Kidney epithelial cell (primary cell): ENCODE measurements at places on chromosomes 6 and 20. TPM values are rescaled to one million over a fixed set of nuclear protein-coding genes. Genes with fewer than 3 reads are reported as not detected.

The METTL24 gene
- total RNA-seq: 1.2 and 2.3 TPM in 2 replicates

GRCh38 chr6:25122001-25122400 lies 157.2 kb upstream of the CARMIL1 start:
- DNase-seq: no peak

GRCh38 chr6:6348256-6348655 lies 27.8 kb upstream of the F13A1 start:
- no peak for DNase-seq

The RALGAPB gene
- 32.9 and 35.1 TPM in 2 replicates for total RNA-seq

DNA sequence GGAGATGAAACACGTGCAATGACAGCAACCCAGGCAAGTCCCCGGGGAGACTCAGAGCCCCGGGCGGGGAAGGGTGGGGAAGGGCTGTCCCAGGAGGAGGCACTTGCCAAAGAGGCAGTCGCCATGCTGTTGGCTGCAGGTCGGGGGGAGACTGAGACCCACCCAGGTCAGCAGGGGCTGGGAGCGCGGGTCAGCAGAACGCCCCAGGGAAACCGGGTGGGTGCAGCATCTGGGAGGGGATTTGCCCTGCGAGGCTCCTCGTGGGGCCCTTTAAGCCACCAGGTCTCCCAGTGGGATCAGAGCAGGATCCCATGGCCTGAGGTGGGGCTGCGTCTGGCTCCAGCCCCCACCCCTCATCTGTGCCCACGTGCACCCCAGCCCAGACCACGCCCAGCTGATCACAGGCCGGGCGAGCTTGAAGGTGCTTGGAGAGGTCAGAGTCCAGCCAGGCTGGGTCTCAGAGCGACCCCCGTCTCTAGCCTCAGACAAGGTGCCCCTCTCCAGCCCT lies 65.5 kb downstream of the YTHDF1 start:
- no peak for DNase-seq

The FIG4 gene
- 15.6 and 16.2 TPM in 2 replicates for total RNA-seq

DNA sequence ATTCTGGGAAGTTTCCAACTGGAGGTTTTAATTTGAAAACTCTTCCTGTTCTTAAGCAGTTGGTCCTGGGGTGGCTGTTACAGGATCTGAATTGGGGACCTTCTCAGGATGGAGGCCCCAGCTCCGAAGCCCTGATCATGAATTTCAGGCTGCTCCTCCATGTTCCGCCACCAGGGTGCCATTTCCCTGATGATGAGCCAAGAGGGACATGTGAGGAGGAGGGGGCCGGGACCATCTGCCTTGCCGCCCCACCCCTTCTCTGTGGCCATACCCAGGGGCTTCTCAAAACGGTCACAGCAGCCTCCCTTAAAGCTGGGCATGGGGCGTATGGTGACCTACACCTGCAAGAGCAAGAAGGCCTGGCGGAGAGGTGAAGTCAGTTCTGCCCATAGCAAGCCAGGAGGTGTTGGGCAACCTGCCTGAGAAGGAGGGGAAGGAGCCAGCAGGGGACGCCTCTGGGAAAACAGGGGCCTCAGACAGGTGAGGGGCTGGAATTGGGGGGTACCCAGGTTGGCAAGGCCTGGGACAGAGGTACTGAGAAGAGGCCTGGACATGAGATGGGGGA lies 3.6 kb upstream of the BAK1 start:
- no peak for DNase-seq

The SMIM29 gene
- total RNA-seq: 33.2 and 38.8 TPM in 2 replicates

GRCh38 chr6:36772397-36772796 lies 66.8 kb downstream of the CPNE5 start:
- DNase-seq: no peak

DNA sequence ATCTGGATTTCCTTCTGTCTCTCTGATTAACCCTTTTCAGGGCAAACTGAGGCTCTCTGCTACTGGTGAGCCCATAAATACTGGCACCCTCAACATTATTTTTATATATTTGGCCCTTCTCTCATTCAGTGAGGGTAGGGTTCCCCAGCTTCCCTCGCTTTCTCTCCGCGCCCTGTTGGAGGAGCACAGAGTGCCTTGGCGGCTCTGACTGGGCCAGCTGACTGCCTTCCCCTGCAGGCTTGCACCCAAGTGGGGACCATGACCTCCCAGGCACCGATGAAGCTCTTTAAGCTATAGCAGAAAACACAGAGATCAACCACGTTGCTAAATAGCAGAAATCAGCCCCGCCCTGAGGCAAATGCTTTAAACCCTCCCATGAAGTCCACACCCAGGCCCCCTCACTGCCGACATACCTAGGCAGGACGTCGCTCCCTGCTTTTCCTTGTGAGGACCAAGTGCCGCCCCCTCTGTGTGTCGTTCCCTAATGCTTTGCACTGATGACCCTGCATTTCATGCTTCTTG lies 105.0 kb downstream of the HUS1B start:
- no peak for DNase-seq

GRCh38 chr6:127842562-127842961 lies 58.3 kb downstream of the THEMIS start:
- DNase-seq: no peak

The XRN2 gene
- 105 and 107 TPM in 2 replicates for total RNA-seq

The MAS1 gene
- total RNA-seq: not detected in 2 replicates

DNA sequence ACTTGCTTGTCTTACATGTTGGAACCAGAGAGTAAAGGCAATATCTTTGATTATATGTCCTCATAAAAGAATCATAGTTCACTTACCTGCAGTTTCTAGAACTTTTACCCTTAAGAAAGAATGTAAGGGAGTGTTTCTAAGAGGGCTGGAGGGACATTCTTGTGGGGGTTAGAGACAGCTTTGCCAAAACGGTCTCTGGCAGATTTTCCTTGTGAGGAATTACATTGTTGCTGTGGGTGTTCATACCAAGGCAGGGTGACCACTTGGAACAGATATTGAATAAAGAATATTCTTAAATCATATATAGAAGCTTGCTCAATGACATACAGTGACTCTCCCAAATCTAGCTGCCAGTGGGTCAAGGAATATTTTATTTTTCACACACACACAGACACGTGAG lies 517.6 kb upstream of the SOX4 start:
- no peak for DNase-seq

GRCh38 chr6:26389349-26389894 lies 6.5 kb downstream of the BTN2A2 start:
- DNase-seq: no peak

The RUNX2 gene
- total RNA-seq: 9.2 and 11.0 TPM in 2 replicates

GRCh38 chr6:134093007-134093573 lies 40.7 kb upstream of the SLC2A12 start:
- no peak for DNase-seq

The SIRPD gene
- total RNA-seq: not detected in 2 replicates

- no peak for DNase-seq
Observed at GRCh38 chr6:22017766-22018165, 279.1 kb downstream of the PRL start.

The GLP1R gene
- 0.17 TPM in 1 of 2 replicates, not detected in the other for total RNA-seq
